ENCODE measurements at places on chromosomes 4 and X.

GRCh38 chrX:119853444-119853843, 681 bp upstream of the UPF3B start:
- DNase-seq = no peak

DNA sequence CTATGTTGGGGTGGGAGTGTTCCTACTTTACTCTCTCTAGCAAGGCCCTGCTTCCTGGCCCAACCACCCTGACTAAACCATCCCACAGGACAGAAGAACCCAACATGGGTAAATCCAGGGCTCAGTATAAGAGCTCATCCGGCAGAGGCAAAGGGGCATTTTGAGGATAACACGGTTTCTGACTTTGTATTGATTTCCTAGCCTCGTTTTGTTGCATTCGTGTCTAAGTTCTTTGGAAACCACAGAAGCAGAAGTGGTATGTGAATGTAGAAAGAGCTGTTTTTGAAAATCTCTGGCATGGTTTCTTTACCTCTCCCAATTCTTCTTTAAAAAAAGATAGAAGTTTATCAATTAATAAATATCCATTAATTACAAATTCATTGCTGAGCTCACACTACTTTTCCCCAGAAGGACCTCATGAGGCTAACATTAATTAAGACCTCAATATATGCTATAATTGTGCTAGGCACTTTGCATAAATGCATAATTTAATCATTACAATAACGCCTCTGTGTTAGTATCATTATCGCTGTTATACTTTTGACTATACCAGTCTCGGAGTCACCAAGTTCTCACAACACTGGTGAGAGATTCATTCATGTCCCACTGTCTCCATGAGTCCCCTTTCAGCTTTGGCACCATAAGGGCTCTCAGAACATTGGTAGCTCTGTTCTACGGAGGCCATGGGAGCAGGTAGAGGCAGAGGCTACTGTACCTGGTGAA, 5.8 kb upstream of the CLNK start:
- no peak for DNase-seq

- DNase-seq = peak; percentile 88
These were observed 12.0 kb upstream of the CD38 start for GRCh38 chr4:15765910-15766697.

GRCh38 chr4:182901337-182901736, 15.8 kb downstream of the DCTD start:
- no peak for DNase-seq

- no peak for DNase-seq
These were observed 410 bp downstream of the GNL3L start for GRCh38 chrX:54530357-54530900.

DNA sequence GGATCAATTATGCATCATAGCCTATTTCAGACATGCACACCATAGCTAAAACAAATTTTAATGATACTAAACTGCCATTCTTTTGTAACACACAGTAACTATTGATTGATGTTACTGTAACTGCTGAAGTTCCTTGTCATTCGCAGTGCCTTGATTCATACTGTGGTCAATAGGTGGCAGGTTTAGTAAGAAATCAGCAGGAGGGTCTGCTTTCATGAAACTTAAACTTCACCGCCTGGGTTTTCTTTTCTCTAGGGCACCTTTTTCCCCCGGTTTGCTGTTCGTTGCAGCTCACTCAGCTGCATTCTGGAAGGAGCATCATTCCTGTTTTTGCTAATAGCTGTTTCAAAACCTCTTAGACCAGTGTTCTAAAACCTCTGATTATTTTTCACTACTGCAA, 88.1 kb downstream of the RPA4 start:
- no peak for DNase-seq

Measured in activated CD4-positive, alpha-beta T cell treated with anti-CD3 and anti-CD28 coated beads, Interleukin-2, amount 10 ng/mL, durations not matched to agents 24 days and 14 days (primary cell).